Kasumi-1 (cell line): ENCODE measurements at places on chromosomes 3 and 15.

DNA sequence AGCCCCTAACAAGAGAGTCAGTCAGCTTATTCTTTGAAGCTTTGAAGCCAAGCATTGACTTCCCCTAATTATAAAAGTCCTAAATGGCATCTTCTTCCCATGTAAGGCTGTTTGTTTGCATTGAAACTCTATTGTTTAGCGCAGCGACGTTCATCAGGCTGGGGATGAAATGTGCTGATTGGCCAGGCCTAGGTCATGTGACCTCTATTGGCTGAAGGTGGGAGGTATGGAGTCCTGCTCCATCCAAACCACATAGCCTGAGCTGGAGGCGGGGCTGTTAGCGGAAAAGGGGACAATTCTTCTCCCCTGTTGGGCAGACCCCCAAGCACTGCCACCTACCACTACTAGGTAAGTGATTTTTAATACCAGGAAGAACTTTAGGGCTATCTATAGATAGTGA is 145.3 kb upstream of the PRR23C start:
- no peak for DNase-seq

GRCh38 chr3:100006570-100007271 is 107.6 kb downstream of the FILIP1L start:
- DNase-seq = no peak

GRCh38 chr15:84734794-84735479 is 13.5 kb upstream of the ZNF592 start:
- DNase-seq = peak; percentile 74

DNA sequence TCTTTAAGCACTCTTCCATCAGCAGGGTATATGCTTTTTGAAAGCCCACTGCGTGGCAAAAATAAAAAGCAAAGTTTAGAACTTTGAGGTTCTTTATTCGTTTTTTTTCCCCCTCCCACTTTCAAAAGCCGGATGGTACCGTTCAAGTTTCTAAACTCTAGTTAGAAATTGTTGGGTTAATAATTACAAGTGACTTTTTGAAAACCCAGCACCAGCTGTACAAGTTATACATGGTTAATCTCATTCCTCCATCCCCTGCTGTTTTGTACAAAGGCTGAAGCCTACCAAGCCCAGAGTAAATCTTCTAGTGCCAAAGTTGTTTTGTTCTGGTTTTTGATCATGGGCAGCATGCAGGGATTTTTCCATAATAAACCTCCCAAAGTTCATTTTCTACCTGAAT is 48.6 kb downstream of the WDR72 start:
- DNase-seq = no peak

DNA sequence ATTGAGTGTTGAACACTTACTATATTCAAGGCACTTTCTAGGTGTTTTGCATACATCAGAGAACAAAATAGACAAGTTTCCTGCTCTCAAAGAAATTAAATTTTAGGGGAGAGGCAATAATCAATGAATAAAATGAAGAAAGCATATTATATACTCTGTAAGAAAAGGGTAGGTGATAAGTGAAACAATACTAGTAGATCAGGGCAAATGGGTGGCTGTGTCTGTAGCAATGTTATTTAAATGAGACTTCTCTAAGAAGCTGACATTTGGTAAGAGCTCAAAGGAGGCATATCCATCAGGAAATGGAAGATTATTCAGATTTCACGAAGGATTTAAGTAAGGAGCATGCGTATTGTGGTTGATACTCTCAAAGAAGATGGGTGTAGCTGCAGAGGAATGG is 1291.6 kb downstream of the NSUN3 start:
- DNase-seq = no peak

- no peak for DNase-seq
Observed at GRCh38 chr3:42511201-42511600, 8.8 kb downstream of the VIPR1 start.

DNA sequence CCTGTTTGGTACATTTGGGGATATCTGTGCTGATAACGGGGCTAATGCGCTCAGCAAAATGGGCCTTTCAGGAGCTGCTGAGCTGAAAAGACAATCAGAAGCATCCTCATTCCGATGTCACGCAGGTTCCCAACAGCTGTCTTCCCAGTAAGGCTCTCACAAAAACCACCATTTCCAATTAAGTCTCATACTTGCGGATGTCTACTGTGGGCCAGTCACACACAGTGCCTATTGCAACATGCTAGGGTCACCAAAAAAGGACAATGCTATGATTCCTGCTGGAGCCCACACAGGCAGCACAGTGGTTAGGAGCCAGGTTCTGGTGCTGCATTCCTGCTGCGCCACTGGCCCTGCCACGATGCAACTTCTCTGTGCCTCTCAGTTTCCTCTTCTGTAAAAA is 16.4 kb upstream of the LDHAL6B start:
- no peak for DNase-seq

DNA sequence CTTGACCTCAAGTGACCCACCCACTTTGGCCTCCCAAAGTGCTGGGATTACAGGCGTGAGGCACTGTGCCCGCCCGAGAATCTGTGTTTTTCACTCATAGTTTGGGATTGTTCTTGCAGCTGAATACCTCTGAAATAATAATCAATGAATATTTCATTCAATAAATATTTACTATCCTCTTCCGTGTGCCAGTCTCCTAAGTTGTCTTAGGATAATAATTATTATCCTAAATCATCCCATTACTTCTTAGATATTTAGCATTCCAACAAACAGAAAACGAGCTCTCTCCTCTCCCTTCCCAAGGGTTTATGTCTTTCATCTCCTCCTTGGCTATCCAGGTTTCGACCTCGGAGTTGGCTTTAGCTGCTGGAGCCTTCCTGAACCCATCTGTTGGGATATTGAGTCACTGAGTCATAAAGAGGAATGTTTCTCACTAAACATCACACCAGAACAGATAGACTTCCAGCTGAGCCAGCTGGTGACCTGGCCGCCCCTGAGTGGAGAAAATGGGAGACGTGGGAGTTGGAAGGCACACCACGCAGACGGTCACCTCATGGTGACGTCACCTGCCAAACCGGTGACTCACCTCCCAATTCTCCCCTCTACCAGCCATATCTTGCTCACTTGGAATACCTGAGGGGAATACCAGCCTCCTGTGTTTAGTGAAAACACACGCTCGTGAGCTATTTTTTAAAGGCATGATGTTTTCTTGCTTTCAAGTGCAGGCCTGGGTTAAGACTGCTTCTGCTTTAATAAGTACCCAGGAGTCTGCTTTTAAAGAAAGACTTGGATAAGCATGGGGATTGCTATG is 43.9 kb downstream of the BHLHE40 start:
- no peak for DNase-seq

GRCh38 chr15:39344662-39345141 is 236.2 kb upstream of the THBS1 start:
- DNase-seq = no peak

GRCh38 chr3:131174752-131175151 is 148.1 kb downstream of the NEK11 start:
- peak; percentile 76 for DNase-seq

- DNase-seq = no peak
Observed at GRCh38 chr3:129747136-129747535, 140.7 kb upstream of the PLXND1 start.

- DNase-seq = no peak
Observed at GRCh38 chr3:40780925-40781406, 256.2 kb downstream of the ZNF621 start.

GRCh38 chr3:64759811-64760210 is 72.0 kb upstream of the ADAMTS9 start:
- no peak for DNase-seq

GRCh38 chr3:103968751-103969150 is 1398.0 kb upstream of the ALCAM start:
- DNase-seq = no peak

DNA sequence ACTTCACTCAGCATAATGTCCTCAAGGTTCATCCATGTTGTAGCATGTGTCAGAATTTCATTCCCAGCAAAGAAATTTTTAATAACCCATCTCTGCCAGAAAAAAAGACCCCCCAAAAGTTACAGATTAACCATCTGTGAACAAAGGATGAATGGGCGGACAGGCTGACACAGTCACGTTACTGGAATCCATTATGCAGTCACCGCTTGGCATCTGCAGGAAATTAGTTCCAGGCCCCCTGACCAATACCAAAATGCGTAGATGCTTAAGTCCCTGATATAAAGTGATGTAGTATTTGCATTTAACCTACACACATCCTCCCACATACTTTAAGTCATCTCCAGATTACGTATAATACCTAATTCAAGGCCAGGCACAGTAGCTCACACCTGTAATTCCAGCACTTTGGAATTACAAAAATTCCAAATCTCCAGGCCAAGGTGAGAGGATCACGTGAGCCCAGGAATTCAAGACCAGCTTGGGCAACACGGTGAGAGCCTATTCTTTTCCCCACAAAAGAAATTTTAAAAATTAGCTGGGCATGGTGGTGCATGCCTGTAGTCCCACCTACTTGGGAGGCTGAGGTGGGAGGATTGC is 1.5 kb upstream of the SLC12A8 start:
- DNase-seq = no peak

GRCh38 chr15:56758770-56759449 is 25.6 kb upstream of the ZNF280D start:
- DNase-seq = no peak

DNA sequence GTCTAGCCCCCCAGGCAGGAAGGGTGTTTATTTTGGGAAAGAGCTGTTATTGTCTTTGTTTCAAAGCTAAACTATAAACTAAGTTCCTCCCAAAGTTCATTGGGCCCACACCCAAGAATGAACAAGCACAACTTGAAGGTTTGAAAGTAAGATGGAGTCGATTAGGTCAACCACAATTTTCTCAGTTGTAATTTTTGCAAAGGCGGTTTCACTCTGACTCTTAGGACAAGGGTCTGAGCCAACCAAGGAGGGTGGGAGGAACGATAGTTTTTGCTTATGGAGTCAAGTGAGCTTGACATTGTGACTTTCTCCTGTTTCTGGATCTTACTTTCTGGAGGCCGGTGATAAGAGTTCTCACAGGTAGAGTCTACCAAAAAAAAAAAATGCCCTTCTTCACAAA is 5.8 kb upstream of the ZNF770 start:
- no peak for DNase-seq

- no peak for DNase-seq
Observed at GRCh38 chr15:69713726-69714559, 261.3 kb downstream of the RPLP1 start.

GRCh38 chr3:15097891-15098290 is 1.1 kb downstream of the RBSN start:
- DNase-seq = peak; percentile 49

DNA sequence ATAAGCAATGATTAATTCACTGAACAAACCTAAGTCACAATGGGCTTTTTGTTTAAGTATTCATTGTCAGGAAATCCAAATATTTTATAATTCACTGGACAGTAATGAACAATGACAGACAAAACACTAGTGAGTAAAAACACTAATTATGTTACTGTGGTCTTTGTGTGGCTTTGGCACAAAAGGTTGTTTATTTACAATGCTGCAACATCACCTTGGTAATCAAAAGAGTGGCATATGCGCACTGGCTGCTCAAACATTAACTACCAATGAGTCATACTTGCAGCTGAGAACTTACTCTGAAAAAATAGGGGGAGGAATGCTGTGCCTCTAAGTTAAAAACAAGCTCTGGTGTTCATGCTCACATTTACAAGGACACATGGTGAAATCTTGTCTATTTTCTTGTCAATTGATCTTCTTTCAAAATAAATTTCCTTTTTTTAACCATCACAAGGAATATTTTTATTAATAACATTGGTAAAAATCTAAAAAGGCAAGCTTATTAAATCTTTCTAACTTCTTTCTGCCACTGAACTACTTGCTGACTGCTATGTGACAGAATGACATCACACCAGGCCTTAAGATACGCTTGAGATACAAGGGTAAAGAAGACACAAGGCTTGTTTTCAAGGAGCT is 85.2 kb upstream of the PPIB start:
- peak; percentile 16 for DNase-seq

DNA sequence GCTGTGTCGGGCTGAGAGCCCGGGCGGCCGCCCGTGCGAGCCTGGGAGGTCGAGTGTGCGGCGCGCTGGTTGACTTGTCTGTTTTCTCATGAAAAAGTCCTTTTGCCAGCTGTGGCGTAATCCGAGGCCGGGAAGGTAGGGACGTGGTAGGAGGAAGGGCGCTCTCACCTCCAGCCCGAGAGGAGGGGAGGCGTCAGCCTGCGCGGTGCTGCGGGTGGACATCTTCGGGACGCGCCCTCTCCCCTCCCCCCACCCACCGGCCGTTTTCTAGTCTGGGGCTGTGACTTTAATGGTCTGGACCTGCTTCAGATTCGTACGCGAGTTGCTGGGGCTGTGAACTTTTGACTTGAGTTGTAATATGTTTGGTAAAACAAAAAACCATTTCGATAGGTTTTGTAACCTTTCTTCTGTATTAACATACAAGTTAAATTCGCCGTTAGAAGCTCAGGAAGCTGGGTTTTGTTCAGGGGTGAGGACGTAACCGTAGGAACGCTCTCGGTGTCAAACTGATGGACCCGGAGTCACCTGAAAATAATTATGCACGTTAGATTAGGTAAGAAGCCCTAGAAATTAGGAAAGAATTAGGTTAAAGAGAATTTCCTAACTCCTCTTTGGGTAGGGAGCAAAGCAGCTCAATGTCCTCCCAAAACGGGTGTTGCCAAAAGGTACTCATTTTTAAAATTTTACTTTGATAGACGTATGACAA is 762 bp downstream of the NCK1 start:
- peak; percentile 25 for DNase-seq

- DNase-seq = peak; percentile 21
Observed at GRCh38 chr3:71580636-71581456, 2.7 kb downstream of the FOXP1 start.

DNA sequence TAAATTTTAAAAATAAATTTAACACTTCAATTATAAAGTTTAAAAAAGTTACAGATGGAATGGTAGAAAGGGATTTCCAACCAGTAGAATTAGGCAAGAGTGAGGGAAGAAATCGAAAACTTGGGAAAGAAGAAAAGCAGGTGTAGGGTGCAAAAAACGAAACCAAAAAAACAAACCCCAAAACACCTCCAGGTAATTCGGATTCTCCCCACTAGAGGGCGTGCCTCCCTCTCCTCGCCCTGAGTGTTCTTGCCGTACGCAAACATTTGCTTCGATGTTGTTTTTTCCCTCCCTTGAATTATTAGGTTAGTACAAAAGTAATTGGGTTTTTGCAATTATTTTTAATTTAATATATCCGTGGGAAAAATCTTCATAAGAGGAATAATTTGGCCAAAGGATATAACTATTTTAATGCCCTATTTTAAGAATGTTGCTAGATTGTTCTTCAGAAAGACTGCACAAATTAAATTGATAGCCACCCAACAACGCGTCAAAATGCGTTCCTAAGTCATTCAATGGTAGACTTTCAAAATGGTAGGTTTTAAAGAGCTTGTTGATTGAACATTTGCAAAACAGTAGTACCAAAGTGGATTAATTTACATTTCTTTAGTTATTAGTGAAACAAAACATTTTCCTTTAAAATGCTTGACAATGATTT is 63.7 kb downstream of the SLC30A4 start:
- peak; percentile 36 for DNase-seq

GRCh38 chr3:56867671-56868070 is 65.9 kb upstream of the ARHGEF3 start:
- DNase-seq = peak; percentile 61

DNA sequence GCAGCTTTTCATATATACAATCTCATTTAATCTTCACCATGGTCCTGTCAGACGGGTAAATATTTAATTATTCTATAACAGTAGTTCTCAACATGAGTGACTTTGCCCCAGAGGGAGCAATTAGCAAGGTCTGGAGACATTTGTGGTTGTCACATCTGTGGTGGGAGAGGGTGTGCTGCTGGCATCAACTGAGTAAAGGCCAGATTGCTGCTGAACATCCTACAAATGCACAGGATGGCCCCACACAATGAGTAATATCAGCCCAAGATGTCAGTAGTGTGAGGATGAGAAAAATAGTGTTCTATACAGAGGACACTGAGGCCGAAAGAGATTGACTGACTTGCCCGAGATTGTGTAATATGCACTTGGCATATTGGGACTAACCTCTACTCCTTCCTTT is 156.0 kb downstream of the AGBL1 start:
- no peak for DNase-seq
